ENCODE measurements at places on chromosomes 6 and 20.

GRCh38 chr6:17972978-17973622 is 14.3 kb downstream of the KIF13A start:
- DNase-seq: no peak

GRCh38 chr6:127516662-127517273 is 2.4 kb downstream of the MTCL3 start:
- DNase-seq: peak; percentile 88

GRCh38 chr20:35284267-35284991 is at the start of gene EIF6:
EIF6 (minus strand) TSS chr20:35284772; CDS start chr20:35284487, 285 bp downstream.
- peak; percentile 66 for DNase-seq

DNA sequence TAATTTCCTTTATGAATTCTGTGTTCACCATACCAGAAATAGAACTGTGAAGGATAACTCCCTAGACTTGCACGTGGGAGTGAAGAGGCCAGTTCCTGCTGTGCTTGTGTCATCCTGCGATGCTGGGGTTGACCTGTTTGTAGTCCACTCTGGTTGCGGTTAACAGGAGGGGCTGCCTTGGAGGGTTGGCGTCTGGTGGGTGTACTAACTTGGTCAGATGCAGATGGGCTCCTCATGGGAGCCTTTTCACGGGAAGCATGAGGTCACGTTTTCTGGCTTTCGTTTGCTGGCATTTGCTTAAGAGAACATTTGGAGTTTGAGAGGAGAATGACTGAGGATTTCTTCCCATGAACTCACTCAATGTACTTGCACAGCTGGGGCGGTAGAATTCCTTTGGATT is 41.2 kb downstream of the IGF2R start:
- DNase-seq: no peak

GRCh38 chr20:8398263-8399051 is 266.4 kb downstream of the PLCB1 start:
- no peak for DNase-seq

DNA sequence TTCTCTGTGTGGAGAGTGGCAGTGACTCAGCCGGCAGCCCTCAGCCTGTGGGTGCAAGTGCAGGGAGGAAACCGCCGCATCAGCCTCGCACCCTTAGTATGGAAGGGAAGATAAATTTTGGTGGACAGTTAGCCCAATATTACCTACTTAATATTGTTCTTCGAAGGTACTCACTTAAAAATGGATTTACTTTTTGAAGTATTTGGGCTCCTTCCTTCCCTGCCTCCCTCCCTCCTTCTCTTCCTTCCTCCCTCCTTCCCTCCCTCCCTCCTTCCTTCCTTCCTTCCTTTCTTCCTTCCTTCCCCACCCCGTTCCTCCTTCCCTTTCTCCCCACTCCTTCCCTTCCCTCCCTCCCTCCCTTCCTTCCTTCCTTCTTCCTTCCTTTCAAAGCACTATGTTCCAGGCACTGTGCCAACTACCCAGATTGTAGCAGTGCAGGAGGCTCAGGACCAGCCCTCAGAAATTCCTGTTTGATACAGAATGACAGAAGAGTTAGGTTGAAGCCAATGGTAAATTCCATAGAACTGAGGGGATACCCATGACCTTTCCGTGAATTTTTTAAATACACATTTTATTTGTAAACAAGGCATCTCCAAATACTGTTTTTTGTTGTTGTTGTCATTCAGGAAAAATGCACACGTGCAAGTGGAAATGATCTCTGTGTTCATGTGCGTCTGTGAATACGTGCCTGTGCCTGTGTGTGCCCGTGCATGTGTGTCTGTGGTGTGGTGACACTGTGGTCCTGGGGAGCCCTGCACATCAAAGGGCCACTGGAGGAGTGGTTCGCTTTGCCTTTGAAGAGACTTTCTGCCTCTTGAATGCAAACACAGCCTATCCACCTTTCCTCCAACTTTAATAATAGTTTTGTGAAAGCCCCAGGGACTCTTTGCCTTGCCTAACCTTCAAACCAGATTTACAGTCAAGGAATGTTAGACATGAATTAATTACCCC is 141.7 kb downstream of the EDN3 start:
- DNase-seq: no peak

GRCh38 chr20:39290575-39290974 is 328.4 kb downstream of the DHX35 start:
- DNase-seq: no peak

DNA sequence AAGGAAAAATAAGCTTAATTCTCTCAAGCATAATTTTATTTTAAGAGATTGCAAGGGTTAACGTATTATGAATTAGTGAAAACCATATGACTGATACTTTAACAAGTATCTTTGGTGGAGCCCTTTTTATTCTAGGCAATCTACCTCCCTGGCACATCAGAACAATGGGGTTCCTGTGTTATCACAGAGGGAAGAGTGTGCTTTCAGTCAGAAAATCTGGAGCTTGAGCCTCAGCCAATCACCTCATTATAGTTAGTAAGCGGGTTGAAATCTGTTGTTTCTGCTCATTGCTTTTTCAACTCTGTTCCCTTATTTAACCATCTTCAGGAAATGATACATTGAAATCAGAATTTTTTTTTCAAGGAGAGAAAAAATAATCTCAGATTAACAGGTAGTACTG is 391 bp downstream of the ADGRF1 start:
- peak; percentile 79 for DNase-seq

DNA sequence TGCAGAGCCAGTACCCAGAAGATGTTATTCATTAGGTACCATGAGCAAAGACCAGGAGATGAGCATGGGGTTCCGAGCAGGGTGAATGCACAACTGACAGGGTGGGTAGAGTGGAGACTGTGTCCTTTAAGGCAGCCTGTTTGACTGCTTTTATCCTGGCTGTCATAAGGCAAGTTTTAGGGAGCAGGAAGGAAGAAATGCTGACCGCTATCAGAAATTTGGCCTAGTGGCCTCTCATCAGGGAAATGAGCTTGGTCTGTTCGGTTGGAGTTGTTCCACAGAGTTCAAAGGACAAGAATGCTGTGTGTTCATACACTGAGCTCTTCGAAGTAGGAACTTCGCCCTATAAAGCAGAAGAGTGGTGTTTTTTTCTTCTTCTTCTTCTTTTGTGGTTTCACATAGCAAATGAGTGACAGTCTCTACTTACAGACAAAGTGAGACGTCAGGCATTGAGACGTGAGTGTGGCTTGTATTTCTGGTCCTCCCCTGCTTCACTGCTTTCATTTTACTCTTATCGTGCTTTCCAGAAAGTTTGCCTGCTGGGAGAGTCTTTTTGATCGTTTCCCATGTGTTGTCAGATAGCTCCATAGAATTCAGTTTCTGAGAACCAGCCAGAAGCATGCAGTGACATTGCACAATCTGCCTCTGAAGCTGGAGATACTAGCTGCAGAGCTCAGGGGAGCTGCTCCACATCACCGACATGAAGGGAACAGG is at the start of gene CASS4:
Gene CASS4 (plus strand): TSS at position 502 of the 714 bp plus-strand sequence. CDS start 199 bp downstream, at position 701.
- DNase-seq: peak; percentile 81

DNA sequence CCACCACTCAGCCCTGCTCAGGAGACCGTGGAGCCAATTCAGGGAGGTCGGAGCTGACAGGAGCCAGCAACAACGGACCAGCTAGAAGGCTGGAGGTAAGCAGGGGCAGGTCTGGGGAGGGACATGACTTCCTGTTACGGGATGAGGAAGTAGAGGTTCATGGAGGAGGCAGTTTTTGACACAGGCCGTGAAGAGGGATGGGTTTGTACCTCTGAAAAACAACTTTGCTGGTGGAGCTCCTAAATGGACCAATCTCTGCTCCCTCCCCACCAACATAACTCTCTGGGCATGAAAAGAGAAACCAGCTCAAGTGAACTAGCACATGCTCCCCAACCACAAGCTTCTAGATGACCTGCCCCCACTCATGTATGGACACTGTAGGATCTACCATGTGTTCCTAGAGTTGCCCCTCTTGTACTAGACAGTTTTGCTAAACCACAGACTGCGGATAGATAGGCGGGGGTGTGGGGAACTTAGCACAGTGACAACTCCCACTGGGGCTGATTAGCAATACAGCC is 31.4 kb downstream of the RALGAPA2 start:
- no peak for DNase-seq

DNA sequence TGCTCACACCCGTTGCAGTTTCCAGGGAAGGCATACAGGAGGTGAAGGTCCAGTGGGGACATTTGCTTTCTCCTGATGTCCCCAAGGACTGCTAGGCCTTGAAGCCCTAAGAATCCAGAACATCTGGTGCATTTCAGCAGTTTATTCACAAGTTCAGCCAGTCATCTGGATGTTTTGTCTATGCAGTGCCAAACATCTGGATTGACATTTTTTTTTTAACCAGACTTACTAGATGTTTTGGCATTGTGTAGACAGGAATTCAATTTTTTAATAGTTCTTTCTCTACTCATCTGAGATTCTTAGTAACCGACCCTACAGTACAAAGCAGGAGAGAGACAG is 256.2 kb downstream of the CLIC5 start:
- DNase-seq: no peak

- DNase-seq: no peak
These were observed 360.3 kb upstream of the PTCHD4 start for GRCh38 chr6:48471326-48471725.

GRCh38 chr6:43250992-43251373 is 7.7 kb downstream of the TTBK1 start:
- no peak for DNase-seq

- no peak for DNase-seq
These were observed 16.4 kb downstream of the RBM38 start for GRCh38 chr20:57407541-57407956.

- no peak for DNase-seq
These were observed 91.2 kb downstream of the MAP3K5 start for GRCh38 chr6:136701045-136701444.

DNA sequence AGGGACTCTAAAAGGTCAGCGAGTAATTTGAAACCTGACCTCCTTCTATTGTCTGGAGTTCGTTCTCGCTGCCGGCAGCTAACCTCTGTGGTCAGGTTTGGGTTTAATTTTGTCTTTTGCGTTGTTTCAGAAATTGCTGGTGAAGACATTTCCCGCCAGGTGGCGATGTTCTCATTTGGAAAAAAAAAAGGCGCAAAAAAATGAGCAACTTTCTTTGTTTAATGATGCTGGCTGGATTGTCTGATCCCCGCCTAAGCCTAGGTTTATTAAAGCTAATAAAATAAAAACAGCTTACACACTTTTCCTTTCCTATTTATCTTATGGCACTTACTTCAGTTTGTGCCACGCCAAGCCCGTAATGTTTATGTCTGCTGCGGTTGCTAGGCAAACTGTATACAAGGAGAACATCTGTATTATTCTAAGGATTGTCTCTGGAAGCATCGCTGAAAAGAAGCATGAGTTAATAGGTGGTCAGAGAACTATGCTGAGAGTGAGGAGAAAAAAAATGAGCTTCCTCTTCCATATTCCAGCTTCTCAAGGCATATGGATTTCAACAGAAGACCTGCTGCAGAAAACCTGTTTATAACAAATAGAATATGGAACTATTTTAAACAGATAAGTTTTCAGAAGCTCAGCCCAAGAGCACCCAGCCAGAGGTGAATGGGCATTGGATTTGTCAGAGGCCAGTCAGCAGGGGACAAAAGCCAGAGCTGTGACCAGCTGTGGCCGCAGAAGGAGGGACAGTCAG is 205.7 kb downstream of the DOK5 start:
- peak; percentile 44 for DNase-seq

- DNase-seq: no peak
These were observed 91.2 kb upstream of the SCGN start for GRCh38 chr6:25560865-25561264.

DNA sequence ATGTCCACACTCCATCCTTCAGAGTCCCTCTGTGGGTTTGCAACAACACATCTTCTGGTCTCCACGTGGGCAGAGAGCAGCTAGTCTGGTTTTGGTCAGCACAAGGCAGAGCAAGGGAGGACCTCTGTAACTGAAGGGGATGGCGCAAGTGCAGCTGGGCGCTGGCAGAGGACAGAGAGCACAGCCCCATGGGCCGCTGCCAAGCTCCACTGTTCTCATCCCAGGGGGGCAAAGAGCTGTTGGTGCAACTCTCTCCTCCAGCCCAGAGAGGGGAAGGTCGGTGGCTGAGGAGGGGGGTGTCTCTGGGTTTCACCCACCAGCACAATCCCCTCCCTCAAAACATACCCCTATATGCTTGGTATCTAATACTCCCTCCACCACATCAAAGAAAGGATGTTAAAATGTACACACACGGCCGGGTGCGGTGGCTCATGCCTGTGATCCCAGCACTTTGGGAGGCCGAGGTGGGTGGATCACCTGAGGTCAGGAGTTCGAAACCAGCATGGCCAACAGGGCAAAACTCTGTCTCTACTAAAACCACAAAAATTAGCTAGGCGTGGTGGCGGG is 9.1 kb downstream of the ATP9A start:
- DNase-seq: peak; percentile 81

GRCh38 chr6:115899730-115900282 is 160.9 kb downstream of the FRK start:
- no peak for DNase-seq

- DNase-seq: no peak
These were observed 7.3 kb upstream of the BPIFB3 start for GRCh38 chr20:33046412-33046811.

GRCh38 chr6:37492236-37492972 is 7.3 kb downstream of the CCDC167 start:
- peak; percentile 52 for DNase-seq

- DNase-seq: no peak
These were observed 26.9 kb upstream of the LRRC1 start for GRCh38 chr6:53767941-53768340.

DNA sequence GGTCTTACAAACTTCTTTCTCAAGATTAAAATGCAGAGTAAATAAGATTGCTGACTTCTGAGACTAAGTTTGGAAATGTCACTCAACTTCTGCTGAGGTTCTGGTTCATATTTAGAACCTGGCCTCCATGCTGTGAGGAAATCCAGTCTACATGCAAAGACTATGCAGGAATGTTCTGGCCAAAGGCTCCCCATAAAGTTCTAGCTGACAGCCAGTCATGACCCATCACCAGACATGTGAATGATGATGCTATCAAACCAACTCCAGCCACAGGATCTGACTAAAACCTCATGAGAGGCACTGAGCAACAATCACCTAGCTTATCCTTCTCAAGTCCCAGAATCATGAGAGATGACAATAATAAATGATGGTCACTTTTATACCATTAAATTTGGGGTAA is 935.1 kb upstream of the MAP3K7 start:
- DNase-seq: no peak

DNA sequence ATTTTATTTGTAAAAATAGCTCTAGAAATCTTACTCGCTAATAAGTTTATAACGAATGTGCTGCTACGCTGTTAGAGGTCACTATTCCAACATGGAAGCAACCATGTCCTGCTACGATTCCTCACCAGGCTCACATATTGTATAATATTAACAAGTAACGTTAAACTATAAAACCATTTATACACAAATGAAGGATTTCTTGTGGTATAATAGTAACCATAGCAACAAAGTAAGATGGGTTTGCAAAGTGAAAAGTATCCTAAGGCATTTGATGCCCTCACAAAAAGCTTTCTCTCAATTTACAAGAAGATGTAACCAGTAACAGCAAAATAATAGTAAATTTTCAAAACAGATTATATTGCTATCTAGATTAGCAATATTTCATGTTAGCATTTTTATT is 117.2 kb downstream of the PRKN start:
- DNase-seq: no peak

Measured in pons (tissue), 1 donor.